Activated T-cell treated with anti-CD3 and anti-CD28 coated beads, Interleukin-2, amount 50 U/mL, for 72 hours (primary cell): ENCODE measurements at places on chromosomes 7 and 10.

DNA sequence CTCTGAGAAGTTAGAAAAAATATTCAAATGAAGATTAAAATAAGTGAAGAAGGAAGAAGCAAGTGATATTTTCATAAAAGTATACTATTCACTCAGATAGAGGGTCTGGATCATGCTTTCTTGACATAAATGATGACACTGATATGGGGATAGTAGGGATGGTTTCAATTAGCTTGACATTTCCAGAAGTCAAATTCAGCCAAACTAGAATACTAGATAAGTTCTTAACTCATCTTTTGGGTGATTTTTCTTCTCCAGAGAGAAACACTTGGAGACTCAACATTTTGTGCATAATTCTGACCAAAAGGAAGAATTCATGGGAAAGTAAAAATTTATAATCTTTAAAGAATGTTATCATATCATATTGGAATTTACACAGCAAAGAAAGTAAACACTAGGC lies 152.0 kb upstream of the LRGUK start:
- H3K36me3 ChIP-seq, result no peaks in the 10 kb centered on the region
- H3K4me1 ChIP-seq, result no peaks in the 10 kb centered on the region
- no peak for DNase-seq
- peak overlapping the region; percentile 30 for H3K27ac ChIP-seq

GRCh38 chr7:608954-609353 lies 89.3 kb upstream of the PDGFA start:
- H3K36me3 ChIP-seq, result peaks cover 34% of the 10 kb centered on the region
- peak overlapping the region; percentile 58 for H3K4me3 ChIP-seq
- H3K27me3 ChIP-seq, result no peaks in the 10 kb centered on the region
- peak; percentile 49 for DNase-seq
- peak overlapping the region; percentile 81 for H3K27ac ChIP-seq

DNA sequence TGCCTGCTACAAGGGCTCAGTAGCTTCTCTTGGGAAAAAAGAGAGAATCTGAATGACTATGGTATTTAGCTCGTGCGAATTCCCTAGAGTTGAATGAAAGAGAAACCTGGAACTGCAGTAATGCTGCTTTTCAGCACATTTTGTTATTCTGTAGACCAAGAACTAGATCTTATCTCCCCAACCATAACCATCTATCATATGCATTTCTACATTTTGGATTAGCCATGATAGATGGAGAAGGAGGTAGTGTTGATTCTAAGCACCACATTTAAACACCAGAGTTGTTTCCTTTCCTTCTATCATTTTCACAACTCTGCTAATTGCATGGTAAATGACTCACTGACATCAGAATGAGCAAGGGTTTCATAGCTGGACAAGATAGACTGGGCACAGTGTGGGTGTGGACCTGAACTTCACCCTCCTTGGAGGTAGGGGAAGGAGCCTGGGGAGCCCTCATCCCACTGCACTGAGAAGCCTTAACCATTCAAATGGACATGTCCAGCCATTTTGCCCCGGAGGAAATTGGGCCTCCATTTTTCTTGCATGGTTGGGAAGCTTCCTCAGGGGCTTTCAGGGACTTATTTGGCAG lies 55.3 kb upstream of the BMPER start:
- H3K4me3 ChIP-seq, result no peak overlapping the region
- H3K27ac ChIP-seq, result no peak overlapping the region
- H3K36me3 ChIP-seq, result no peaks in the 10 kb centered on the region
- no peaks in the 10 kb centered on the region for H3K4me1 ChIP-seq

GRCh38 chr10:18210711-18211110 lies 70.5 kb downstream of the CACNB2 start:
- peaks cover 6% of the 10 kb centered on the region for H3K27me3 ChIP-seq
- no peaks in the 10 kb centered on the region for H3K4me1 ChIP-seq
- no peak overlapping the region for H3K4me3 ChIP-seq
- no peak overlapping the region for H3K27ac ChIP-seq
